M059J (cell line): ENCODE measurements at places on chromosomes 1 and 21.
A peak's percentile ranks its signal among the peaks of the same experiment; 100 is the strongest.

DNA sequence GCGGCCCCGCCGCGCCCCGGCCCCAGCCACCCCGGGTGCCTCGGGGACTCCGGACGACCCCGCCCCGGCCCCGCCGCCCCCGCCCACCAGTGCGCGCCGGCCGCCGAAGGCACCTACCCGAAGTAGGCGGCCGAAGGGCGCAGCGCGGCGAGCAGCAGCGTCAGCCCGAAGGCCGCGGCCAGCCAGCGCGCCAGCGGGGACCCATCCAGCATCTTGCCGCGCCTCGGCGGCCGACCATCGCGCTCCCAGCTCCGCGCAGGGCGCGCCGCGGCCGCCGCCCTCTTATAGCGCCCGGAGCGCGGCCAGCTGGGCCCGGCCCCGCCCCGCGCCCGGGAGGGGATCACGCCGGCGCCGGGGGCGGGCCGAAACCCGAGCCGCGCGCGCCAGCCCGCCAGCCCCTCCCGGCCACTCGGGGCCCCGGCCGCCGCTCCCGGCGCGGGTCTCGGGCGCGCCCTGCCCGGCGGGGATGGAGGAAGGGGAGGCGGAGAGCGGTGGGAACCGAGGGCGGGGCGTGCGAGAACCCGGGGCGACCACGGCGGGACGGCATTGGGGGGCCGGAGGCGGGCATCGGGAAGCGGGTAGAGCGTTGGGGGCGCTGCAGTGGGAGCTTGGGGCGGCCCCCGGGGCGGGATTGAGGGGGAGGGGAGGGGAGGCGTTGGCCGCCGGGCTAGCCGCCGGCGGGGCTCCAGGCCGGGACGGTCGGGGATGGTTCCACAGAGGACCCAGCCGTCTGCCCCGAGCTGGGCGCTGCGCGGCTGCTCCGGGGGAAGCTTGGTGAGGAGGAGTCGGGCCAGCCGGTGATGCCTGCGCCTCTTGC is at the start of gene WNT9A:
WNT9A (minus strand) TSS at position 257 of the 817 bp plus-strand sequence; CDS start at position 212, 45 bp downstream.
- DNase-seq: peak; percentile 49

DNA sequence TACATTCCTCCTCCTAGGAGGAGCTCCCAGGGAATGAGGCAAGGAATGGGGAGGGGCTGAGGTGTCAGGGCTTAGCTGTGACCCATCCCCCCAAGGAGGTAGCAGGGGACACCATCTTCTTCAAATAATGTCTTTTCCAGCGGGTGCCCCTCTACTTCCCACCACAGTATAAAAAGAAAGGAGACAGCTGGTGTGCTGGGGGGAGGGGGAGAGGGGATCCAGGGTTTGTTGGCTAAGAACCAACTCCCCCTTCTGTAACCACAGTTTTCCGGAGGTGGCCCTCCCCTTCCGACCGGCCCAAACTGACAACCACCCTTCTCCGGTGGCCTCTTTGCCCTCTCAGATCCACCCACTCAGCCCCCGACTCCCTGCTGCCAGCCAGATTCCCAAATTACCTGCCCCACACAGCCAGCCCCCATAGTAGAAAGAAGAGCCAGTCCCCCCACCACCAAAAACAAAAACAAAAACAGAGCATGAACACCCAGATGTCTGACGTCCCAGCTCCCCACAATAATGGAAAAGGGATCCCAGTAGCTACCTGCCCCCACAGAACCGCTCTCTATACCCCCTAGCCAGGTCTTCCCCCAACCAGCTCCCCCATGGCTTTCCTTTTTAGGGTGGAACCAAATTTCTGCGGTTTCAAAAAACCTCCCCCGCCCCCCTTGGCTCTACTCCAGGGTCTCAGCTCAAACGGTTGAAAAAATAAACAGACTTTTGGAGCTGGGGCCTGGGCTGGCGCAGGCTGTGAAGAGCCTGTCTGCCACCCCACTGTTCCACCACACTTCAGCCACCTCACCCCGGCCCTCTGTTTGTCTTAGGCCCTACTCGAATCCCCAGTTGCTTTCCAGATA is 2.1 kb downstream of the ARHGEF2 start:
- peak; percentile 82 for DNase-seq

DNA sequence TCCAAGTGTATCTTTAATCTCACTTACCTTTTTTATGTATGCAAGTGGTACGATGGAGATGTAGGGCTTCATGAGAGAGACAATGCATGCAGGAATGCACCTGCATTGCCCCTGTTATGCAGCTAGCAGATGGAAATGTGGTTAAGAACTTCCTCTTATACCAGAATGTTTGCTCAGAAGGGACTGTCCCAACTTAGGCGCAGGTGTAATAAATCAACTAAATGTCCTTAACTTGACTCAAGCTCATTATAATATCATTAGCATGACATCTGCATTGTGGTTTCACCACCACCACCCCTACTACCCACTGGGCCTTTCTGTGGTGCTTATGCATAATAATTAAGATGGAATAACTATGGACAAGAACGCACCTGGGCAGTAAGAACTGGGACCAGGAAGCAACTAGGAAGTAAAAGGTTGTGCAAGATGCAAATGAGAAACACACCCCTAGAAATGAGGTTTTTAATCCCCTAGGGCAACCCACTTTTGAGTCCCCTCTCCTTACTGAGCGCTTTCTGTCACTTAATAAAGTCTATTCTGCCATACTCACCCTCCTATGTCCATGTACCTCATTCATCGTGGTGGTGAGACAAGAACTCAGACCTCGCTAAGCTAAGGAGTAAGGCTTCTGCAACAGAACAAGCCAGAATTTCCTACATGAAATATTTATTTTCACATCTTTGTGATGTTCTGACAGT is 1103.3 kb upstream of the B3GALT2 start:
- no peak for DNase-seq

DNA sequence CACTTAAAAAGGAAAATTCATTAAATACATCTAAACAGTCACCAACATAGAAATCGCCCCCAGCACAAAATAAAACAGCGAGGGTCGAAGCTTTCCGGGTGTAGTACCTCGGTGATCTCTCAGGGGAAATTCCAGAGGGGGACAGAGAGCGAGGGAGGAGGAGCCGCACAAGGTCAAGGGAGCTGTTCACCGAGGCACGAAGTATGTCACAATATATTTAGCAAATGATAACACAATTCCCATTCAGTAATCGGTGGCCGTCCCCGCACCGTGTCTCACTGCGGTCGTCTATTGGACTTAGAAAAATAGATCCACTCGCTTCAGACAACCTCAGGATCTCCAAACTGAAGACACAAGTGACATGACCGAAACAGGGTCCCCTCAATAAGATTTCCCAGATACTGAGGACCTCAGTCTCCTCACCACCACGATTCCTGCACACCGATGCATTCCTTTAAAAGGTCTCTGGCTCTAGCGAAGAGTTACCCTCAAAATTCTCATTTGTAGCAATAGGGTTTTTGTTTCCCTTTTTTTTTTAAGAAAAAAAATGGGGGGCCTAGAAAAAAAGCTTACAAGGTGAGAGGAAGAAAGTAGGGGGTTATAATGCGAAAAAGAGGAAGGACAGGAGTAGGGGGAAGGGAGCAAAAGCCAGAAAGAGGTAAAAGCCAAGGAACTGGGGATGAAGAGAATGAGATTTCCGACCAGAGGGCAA is 1.1 kb downstream of the LPGAT1 start:
- DNase-seq: peak; percentile 39

DNA sequence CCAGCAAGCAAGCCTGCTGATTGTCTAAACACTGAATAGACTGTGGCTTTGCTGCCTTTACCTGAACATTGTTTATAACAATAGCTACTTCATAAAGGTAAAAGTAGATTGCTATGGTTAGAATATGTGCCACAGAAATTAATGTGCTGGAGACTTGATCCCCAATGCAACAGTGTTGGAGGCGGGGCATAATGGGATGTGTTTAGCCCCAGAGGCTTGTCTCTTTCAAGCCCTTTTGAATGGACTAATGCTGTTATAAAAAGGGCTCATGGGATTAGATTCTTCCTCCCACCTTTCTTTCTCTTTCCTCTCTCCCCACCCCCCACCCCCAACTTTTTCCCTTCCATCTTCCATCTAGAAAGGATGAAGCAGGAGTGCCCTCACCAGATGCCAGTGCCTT is 80.2 kb upstream of the PPP2R5A start:
- no peak for DNase-seq
